ENCODE measurements at places on chromosomes 11 and 22. TPM values are rescaled to one million over a fixed set of nuclear protein-coding genes. Genes with fewer than 3 reads are reported as not detected.

GRCh38 chr11:65151331-65151899 lies 17.1 kb upstream of the SYVN1 start:
- DNase-seq = no peak

DNA sequence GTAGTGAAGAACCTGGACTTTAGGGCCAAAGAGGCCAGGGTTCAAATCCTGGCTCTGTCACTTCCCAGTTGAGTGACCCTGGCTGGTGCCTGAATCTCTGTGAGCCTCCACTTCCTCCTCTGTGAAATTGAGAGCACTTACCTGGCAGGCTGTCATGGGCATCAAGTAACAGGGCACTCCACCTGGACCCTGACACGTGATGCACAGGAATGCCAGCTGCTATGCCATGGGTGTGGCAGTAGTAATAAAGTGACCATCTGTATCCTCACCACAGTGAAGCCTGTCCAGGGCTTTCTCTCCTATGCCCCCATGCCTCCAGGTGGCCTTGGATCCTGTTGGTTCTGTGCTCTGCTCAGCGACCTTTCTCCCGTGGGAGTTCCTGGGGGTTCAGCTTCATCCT lies 29.8 kb upstream of the PPP6R3 start:
- DNase-seq = no peak

DNA sequence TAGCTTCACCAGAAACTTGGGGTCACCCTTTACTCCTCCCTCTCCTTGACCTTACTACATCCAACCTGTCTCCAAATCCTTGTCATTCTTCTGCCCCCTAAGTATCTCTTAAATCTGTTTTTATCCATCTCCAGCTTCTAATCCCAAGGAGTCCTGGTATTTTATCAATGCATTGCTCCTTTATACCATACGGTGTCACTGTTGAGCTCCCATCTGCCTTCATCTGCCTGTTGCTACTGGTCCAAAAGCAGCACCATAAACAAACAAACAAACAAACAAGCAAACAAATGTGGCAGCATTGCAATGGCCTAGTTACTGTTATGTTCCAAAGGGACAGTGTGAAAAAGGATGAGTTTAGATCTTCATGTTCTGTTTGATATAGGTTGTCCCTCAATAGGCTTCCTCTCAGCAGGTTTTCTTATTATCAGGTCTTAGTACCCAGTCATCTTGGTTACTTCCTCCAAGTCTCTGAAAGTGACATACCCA lies 34.2 kb downstream of the DNHD1 start:
- peak; percentile 34 for DNase-seq

GRCh38 chr11:102767800-102768199 lies 12.6 kb downstream of the MMP10 start:
- no peak for DNase-seq

- no peak for DNase-seq
Measured at GRCh38 chr22:31917227-31917921, 27.0 kb upstream of the YWHAH start.

DNA sequence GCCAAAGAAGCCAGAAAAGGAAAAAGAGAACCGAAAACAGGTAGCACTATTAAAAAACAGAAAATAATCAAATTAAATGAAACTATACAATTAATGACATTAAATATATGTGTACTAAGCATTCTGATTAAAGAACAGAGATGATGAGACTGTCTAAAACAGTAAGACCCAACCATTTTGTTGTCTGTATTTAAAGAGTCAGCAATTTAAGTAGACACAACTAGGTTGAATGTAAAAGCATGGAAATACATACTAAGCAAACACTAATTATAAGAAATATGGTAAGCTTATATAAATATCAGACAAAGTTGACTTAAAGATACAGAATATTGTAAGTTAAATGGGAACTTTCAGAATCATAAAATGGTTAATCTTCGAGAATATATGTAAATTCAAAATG lies 774.6 kb upstream of the RAG2 start:
- DNase-seq = no peak

DNA sequence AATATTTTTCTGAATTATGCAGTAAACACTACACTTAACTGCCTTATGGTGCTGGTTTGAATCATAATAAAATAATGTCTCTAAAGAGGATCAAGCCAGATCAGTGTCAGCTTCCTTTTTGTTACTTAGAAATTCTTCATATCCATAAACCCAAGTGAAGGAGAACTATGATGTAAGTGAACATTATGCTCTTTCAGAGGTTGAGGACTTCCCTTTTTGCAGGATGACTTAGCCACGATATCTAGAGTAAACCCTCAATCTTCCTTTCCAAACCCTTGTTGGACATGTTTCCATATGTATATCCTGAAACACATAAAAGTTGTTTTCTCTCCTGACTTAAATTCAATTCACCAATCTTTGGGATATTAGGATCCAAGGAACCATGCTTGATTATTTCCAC lies 19.1 kb downstream of the OR8D1 start:
- no peak for DNase-seq

DNA sequence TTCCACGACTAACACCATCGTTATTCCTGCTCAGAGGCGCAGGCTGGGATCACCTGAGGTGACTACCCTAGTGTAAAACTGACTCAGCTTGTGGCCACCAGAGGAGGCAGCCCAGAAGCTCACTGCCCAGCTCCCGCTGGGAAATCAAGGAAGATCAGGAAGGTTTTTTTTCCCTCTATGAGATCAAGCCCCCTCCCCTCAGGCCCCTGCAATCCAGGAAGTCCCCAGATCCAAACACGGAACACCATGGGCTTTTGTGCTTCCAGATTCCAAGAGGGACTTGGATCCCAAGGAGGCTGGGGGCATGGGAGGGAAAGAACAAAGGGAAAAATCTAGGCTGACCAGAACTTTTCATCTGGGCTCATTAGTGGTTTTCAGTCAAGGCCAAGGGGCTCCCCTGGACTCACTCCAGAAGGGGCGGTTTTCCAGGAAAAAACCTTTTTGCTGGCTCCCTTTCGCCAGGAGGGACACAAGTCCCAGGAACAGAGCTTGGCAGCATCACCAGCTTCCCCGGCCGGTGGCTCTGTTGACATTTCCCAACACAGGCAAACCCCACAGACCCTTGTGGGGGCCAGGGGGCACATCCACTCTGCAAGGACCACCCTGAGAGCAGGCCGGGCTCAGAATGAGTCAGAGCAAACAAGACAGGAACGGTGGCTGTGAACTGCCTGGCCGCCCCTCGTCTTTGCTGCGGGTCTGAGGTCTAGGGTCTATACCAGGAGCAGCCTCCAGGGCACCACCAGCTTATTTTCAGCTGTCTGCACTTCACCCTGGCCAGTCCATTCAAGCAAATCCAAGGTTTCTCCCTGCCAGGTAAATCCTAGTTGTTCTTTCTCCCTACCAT lies 36.8 kb downstream of the MYH9 start:
- no peak for DNase-seq

DNA sequence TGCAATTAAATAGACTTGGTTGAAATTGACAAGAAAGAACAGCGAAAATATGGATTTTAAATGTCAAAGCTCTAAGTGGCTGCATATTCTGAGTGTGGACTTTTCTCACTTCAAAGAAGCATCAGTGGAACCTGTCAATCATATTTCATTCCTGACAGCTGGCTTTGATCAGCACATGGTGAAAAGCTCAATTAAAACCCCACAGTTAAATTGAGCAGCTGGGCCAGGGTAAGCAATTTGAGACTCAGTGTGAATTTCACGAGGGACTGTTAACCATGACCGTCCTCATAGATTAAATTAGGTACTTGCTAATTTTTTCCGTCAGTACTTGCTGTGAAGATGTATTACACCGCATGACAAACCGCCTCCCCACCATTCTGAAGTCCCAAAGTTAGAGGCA lies 11.0 kb upstream of the OR10D3 start:
- DNase-seq = no peak

GRCh38 chr11:74024261-74025029 lies 15.6 kb upstream of the UCP3 start:
- no peak for DNase-seq

DNA sequence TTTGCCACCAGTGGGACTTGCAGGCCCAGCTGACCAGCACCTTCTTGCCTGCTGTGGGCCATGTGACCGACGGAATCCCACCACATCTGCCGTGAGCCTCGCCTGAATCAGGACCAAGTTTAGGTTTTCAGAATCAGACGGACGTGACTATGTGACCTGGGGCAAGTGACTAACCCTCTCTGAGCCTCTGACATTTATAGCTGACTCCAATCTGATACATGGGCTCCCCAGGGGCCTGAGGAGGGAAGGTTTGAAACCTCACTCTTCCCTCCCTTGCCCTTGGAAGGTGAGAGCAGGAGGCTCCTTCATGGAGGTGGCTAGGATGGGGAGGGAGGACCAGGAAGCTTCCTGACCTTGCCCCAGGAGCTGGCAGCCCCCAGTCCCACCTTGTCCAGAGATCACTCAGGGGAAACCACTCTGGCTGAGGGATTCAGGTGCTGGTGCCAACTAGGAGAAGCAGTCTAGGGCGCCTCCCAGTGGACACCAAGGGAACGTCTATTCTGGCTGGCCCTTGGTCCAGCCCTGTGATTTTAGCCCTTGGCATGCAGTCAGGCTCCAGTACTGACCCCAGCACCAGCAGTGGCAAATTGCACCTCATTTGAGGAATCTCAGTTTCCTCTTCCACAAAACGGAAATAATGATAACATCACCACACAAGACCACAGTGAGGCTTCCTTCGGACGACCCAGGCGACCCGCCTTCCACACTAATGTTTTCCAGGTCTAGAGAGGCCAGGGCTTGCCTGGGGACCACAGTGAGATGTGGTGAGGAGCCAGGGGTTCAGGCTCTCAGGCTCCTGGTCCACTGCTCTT lies 47.2 kb upstream of the SYT7 start:
- no peak for DNase-seq

DNA sequence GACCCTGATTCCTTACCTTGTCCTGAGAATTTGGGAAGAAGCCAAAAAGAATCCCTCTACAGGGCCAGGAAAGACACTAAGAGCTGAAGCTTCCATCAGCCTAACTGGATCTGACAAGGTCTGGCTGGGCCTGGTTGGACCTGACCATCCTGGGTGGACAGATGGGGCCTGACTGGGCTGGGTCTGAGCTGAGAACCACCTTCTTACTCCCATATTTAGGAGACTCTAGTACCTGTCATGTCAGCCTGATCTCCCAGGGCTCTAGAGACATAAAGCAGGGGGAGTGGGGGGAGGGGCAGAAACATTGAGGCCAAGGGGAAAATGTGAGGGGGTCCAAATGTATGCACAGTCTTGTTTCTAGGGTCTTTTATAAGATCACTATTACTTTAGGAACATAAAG lies 129.9 kb downstream of the BUD13 start:
- DNase-seq = no peak

GRCh38 chr11:60357771-60358170 lies 20.6 kb upstream of the MS4A7 start:
- DNase-seq = no peak

- DNase-seq = no peak
Measured at GRCh38 chr11:75100314-75100713, 3.6 kb upstream of the OR2AT4 start.

DNA sequence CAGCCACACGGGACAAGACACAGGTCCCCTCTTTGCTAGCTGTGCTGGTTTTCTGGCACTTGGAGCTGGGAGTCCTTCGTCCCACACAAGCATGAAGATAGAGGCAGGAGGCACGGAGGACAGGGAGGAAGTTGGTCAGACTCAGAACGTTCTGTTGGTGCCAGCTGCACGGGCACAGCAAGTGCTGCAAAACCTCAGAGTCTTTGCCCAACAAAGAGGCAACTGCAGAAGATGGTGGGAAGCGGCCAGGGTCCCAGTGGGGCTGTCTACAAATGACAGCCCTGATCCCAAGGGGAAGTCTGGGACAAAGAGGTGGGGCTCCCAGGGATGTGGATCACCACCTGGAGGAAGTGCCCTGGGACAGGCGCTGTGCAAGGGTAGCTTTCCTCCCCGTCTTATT lies 9.4 kb upstream of the OSM start:
- DNase-seq = no peak

DNA sequence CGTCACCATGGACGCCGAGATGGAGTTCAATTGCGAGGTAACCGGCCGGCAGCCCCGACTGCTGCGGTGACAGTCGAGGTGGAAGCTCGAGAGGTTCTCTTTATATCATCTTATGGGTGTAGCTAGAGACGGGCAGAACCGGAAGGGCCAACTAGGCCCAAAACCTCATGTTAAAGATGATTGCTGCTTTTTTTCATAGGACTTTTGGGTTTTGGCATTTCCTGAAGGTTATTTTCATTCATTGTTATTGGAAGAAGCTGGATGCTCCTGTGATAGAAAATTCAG lies 585 bp downstream of the NF2 start:
- no peak for DNase-seq

GRCh38 chr11:63919267-63920125 lies 2.5 kb upstream of the RCOR2 start:
- DNase-seq = no peak

DNA sequence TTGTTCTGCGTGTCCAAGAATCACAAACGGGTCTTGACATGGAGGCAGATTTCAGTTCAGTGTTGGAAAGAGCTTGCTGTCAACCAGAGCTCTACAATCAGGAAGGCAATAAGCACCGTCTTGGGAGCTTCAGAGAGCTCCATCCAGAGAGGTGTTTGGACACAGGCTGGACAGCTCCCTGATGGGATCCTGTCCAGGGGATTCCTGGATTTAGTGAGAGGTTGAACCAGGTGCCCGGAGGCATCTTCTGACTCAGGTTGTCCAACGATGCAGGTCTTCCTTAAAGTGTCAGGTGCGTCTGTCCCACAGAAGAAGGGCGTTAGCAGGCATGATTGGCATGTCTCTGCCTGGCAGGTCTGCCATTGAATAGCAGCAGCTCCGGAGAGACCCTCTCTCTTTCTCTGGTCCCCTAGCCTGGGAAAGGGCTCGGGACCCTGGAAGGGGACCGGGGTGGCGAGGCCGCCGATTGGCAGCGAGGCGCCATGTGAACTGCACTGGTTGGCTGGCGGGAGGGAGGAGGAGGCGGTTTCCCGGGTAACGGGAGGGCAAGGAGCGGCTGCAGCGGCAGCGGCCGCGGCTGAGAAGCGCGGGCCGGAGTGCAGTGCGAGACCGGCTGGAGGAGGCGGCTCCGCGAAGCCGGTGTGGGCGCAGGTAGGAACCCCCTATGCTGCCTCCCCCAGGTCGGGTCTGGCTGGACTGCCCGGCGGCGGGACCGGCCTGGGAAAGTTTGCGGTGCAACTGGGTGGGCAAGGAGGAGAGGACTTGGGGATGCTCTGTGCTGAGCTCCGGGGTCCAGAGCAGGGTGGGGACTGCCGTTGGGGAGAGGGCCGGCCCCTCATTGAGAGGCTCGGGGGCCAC lies 104.1 kb upstream of the E2F8 start:
- DNase-seq = peak; percentile 34

- DNase-seq = no peak
Measured at GRCh38 chr11:3128356-3129180, 36.5 kb downstream of the OSBPL5 start.

- DNase-seq = no peak
Measured at GRCh38 chr11:126313826-126314225, 10.0 kb downstream of the DCPS start.

GRCh38 chr11:90426442-90426841 lies 203.6 kb upstream of the CHORDC1 start:
- DNase-seq = no peak

- no peak for DNase-seq
Measured at GRCh38 chr11:88421530-88421929, 84.0 kb upstream of the CTSC start.

STK33 gene
- polyA plus RNA-seq = 32.4 TPM

TRIM48 gene
- polyA plus RNA-seq = not detected

MRGPRX4 gene
- not detected for polyA plus RNA-seq

TMEM45B gene
- 17.9 TPM for polyA plus RNA-seq

RIMBP3B gene
- polyA plus RNA-seq = not detected

ACTN3 gene
- polyA plus RNA-seq = 0.69 TPM

HIC2 gene
- polyA plus RNA-seq = 10.6 TPM

JAM3 gene
- polyA plus RNA-seq = 50.4 TPM

FREY1 gene
- 1.4 TPM for polyA plus RNA-seq

LAYN gene
- 7.3 TPM for polyA plus RNA-seq

ANO3 gene
- polyA plus RNA-seq = 3.2 TPM

HTR3A gene
- polyA plus RNA-seq = not detected

PGA5 gene
- polyA plus RNA-seq = 0.53 TPM

TRIM29 gene
- polyA plus RNA-seq = 1.5 TPM
